ENCODE measurements at places on chromosomes 1 and 21.
A peak's percentile ranks its signal among the peaks of the same experiment; 100 is the strongest.

GRCh38 chr1:207853372-207853757 is 57.6 kb downstream of the CD34 start:
- no peak for DNase-seq

- no peak for DNase-seq
Measured at GRCh38 chr1:78005448-78005722, 646 bp downstream of the DNAJB4 start.

DNA sequence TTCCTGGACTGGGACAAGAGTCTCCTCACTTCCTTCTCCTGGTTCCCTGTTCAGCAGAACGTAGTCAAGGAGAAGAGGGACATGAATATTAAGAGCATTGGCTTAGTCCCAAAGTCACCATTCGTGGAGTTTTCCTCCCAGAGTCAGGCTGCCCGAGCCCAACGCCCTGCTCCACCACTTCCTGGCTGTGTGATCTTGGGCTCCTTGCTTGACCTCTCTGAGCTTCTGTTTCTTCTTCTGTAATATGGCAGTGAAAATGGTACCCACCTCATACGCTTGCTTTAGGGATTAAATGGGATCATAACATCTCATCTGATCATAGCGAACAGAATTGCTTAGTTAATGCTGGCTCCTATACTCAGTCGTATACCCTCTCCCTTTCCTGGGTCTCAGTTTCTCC is 12.0 kb upstream of the CASZ1 start:
- DNase-seq: no peak

DNA sequence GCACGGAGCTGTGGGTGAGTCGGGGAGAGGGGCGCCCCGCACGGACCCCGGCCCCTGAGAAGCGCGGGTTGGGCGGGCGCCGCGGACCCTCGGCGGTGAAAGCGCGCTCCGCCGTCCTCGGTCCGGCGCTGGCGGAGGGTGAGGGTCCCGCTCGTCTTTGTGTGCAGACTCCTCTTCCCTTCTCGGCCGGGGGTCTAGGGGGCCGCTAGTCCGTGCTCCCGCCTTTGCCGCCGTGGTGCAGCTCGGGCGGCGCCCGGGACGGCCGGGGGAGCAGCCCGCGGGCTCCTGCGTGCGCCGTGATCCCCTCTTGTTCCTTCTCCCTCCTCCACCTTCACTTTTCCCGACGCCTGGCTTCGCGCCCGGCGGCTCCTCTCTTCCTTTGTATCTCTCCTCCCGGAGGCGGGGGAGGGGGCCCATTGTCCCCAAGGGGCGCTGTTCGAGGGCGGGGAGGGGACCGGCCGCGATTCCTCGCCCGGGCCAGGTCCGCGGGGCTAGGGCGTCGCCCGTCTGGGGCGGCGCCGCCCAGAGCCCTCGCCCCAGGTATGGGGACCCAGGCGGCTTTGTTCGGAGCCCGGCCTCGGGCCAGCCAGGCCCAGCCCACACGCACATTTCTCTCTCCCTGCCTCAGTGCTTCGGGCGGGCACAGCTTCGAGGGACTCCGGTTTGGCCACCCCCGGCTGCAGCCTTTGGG is 519 bp downstream of the FNBP1L start:
- DNase-seq: no peak

- DNase-seq: no peak
Measured at GRCh38 chr1:89952605-89953130, 42.2 kb upstream of the ZNF326 start.

- DNase-seq: no peak
Measured at GRCh38 chr21:26171258-26172100, 909 bp upstream of the APP start.

DNA sequence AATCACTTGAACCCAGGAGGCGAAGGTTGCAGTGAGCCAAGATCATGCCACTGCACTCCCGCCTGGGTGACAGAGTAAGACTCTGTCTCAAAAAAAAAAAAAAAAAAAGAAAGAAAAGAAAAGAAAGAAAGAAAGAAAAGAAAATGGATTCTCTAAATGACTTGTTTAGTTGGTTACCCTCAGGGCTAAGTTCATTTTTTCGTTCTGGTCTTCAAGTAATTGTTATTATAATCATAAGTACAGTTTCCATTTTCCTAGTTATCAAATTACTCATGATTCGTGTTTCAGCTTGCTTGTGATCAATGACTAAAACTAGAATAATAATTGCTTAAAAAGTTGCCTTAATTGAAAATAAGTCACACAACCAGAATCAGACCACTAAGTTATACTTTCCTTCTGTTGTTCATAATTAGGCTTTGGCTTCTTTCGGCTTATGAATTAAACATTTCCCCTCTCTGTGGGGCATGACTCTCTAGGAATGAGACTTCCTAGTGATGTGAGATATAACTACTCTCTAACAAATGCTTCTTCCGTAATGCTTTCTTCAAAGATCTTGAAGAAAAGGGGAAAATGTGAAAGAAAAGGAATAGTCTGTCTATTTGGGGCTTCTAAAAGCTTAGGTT is 9.6 kb upstream of the RLF start:
- no peak for DNase-seq

DNA sequence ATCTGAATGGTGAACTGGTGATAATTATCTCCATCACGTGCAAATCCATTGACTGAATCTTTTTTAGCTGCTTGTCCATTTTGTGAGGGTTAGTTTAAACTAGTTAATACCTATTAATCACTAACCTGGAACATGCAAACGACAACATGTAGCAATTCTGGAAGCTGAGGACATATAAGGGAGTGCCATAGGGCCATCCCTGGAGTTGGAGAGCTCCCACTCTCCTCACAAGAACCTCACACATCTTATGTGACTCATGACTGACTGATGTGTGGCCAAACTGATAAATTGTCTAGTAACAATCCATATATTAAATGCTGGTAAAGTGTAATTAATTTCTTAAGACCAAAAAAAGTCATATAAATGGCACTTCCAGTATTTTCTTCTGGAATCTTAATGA is 62.9 kb upstream of the HOOK1 start:
- no peak for DNase-seq

- DNase-seq: no peak
Measured at GRCh38 chr1:230049731-230050130, 17.3 kb upstream of the GALNT2 start.

DNA sequence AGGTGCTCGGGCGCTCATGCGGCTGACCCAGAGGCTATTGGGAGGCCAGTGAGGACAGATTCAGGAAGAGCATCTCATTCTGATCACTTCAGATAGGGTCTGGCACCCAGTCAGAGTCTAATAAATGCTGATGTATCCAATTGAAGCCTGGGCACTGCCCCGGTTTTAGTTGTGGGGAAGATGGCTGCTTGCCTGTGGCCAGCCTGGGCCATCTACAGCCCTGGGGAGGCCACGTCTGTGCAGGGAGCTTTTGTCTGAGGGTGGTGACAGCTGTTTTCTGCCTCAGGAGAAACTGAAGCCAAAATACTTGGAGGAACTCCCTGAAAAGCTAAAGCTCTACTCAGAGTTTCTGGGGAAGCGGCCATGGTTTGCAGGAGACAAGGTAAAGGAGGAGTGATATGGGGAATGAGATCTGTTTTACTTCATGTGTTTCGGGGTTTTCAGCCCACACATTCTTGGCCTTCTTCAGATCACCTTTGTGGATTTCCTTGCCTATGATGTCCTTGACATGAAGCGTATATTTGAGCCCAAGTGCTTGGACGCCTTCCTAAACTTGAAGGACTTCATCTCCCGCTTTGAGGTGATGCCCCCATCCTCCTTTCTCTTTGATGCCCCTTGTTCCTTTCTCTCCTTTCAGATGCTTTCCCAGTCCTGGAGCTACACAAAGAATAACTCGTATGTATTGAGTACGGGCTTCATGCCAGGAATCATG is 2.8 kb downstream of the GSTM5 start:
- DNase-seq: no peak

GRCh38 chr1:24507405-24507804 is 4.8 kb downstream of the RCAN3 start:
- DNase-seq: peak; percentile 66

DNA sequence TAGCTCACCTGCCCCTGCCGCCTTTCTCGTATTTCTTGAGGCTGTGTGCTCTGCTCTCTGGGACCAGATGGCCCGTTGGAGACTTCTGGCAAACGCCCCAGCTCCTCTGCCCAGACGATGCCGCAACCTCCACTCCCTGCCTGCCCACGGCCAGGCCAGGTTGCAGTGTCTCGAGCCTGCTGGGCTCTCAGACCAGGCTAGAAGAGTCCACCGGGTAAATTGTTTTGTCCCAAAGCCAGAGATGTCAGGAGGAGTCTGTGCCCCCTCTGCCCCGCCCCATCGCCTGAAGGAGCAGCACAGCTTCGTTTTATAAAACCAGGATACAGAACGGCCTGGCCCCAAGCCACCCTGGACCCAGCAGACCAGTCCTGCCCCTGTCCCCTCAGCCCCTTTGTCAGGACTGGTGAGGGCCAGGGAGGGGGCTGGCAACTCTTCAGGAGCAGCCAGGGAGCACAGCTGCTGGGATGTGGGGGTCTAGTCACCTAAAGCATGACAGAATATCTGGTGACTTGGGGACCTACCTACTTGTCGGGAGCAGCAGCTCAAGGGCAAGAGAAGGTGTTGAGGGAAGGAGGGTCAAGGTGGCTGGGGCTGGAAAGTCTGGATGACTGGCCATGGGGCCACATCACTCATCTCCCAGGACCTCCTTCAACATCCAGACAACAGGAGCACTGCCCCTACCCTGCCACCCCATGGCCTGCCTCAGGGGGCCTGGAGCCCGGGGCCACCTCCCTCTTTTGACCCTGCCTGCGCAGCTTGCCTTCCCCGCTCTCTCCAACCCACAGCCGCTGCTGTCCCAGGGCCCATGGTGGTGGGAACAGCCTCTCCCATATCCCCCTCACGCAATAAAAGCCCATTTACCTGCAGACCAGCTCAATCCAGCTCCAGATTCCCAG is 33.9 kb upstream of the LBR start:
- no peak for DNase-seq

GRCh38 chr1:8343464-8344001 is 25.6 kb downstream of the SLC45A1 start:
- DNase-seq: no peak

DNA sequence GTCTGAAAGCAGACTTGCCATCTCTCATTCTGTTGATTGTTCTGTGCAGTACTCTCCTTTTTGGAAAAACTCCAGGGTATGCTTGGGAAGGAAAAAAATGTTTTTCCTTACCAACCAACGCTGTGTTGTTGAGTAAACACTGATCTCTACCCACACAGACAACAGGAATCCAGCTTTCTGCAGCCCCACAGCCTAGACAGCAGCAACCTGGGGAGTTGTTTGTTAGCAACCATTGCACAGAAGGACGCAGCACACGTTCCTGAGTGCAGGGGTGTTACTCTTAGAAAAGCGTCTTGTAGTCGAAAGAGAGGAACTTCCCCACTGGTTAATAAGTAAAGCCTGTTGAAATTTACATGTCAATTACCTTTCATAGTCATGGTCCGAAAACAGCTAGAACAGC is 56.6 kb downstream of the SMYD2 start:
- no peak for DNase-seq

DNA sequence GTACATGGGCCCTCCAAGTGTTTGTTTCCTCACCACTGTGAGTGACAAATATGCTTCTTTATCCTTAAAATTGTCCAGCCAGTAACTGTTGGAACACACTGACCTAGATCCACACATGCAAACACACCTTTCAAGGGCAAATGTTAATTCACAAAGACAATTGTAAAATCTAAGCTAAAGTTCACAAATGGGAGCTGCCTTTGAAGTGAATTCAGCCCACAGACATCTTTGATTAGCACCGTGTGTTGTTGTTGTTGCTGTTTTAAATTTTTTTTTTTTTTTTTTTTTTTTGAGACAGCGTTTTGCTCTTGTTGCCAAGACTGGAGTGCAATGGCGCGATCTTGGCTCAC is 52.3 kb upstream of the SLC16A1 start:
- no peak for DNase-seq

GRCh38 chr1:51863384-51863783 is 15.1 kb downstream of the NRDC start:
- DNase-seq: peak; percentile 19

DNA sequence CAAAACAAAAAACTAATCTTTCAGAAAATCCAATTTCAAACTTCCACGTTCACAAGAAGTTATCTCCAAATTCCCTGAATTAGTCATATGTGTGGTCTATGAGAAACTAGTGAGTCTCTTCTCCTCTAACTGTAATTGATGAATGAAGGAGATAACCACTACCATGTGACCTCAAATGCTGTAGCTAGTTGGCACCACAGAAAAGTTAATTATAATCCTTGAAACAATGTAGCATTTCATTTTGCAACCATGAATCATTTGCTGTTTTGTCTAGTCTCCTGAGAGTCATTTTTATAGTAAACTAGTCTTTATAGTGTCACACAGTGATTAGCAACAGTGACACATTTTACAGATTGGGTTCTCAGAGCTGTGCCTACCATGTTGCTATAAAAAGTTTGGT is 287.5 kb downstream of the LRRIQ3 start:
- no peak for DNase-seq

GRCh38 chr1:197141575-197141974 is 4.9 kb downstream of the ASPM start:
- DNase-seq: no peak

DNA sequence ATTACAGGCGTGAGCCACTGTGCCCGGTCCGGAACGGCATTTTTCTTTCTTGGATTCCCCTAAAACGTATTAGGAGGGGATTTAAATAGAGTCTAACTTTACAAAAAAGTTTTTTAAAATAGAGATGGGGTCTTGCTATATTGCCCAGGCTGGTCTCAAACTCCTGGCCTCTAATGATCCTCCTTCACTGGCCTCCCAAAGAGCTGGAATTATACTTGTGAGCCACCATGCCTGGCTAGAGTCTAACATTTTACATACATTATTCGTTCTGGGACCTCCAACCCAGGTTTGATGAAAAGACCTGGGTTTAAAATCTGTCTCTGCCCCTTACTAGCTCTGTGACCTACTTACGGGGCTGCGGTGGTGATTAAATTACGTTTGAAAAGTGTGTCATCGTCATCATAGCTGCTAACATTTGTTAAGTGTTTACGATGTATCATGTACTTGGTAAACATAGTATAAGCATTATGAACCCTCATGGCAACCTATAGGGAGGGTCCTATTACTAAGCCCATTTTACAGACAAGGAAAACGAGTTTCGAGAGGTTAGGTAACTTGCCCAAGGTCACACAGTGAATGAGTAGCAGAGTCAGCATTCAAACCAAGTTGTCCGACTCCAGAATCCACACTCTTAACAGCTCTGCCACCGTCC is 24.5 kb downstream of the PLEKHM2 start:
- DNase-seq: no peak

DNA sequence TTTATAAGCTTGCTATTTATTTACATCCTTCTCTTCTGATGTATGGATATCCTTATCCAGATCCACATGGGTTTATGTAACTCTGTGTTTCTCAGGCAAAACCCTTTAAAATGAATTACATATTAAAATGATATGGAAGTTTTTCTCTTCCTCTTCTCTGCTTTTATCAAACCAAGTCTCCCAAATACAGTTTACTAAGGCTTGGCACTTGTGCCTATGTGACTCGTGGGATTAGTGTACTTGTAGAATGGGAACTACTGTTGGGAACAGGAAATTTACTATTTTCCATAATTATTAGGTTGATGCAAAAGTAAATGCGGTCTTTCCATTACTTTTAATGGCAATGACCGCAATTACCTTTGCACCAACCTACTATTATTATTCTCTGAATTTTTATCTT is 14.8 kb downstream of the SIM2 start:
- no peak for DNase-seq

- DNase-seq: no peak
Measured at GRCh38 chr1:115755456-115756370, 12.8 kb downstream of the CASQ2 start.

Measured in CD4-positive, alpha-beta T cell treated with Interleukin-17A for 1 hour (primary cell).